ENCODE measurements at places on chromosomes 12 and 14.

DNA sequence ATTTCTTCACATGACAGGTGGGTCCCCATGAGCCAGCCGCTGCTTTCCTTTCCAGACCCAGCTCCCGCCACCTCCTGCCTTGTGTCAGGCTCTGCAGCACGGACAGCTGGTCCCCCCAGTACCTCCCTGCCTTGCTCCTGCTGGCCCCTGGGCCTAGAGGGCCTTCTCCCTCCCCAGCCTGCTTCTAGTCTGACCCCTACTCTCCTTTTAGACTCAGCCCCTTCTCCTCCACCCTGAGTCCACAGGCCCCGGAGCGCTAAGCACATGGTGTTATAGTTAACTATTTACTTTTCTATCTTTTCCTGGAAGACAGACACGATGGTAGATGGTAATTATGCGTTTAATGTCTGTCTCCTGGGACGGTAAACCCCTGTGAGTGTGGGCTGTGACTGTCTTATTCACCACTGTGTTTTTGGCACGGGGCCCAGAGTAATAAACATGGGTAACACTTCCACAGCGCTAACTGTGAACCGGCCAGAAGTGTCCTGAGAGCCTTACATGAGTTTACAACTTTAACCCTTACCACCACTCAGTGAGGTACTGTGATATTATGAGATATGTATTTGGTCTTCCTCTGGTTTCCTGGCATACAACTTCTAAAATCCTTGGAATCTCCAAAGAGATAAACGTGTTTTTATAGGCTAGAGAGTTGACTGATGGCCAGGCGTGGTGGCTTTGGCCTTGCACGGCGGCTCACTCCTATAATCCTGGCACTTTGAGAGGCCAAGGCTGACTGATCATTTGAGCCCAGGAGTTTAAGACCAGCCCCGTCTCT is 41.2 kb downstream of the DGLUCY start:
- DNase-seq, result no peak

DNA sequence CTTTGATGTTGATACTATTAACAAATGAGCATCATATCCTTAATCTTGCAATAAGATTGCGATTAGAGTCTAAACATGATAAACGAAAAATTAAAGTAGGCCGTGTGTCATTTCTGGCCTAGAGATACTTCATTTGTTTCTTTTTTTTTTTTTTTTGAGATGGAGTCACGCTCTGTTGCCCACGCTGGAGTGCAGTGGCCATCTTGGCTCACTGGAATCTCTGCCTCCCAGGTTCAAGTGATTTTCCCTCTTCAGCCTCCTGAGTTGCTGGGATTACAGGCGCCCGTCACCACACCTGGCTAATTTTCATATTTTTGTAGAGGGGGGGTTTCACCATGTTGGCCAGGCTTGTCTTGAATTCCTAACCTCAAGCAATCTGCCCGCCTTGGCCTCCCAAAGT is 446.9 kb downstream of the PCNX1 start:
- no peak for DNase-seq

DNA sequence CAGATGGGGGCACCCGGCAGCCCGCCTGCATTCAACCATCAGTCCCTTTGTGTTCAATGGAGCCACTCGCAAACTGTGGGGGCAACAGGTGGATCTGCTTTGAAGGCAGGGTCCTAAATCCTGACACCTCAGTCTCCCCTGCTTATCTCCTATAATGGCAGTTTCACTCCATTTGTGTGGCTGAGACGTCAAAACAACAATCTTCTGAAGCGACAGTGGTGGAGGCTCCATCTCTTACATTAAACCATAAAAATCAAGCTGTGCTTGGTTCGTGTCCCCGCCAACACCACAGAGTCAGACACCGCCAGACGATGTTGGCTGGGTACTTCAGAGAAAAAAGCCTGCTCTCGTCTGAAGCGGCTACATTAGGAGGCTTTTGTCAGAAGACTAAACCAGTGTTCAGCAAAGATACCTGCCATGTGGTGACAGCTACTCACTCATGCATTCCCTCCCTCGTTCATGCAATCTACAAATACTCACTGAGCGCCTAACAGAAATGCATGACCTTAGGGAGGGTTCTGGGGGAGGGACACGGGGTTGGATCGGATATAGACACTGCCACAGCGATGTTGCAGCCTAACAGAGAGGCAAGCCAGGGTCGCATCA is 253.9 kb downstream of the FOXN3 start:
- no peak for DNase-seq

DNA sequence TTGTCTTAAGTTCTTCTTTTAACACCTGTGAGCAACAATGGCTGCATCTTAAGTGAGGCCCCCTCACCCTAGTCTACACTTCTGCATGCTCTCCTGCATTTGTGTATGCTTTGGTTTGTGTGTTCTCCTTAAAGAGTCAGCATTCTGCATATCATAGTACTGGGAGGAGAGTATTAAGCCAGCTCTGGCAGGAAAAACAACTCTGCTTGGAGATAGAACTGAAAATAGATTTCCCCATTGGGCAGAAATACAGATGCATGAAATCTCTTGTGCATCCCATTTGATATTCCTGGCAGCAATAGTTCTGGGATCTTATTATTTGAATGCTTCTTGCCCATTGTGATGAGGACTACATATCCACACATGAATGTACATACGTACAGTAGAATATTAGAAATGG is 70.6 kb upstream of the PRICKLE1 start:
- no peak for DNase-seq

GRCh38 chr12:82687021-82688011 is 610 bp downstream of the TMTC2 start:
- peak; percentile 52 for DNase-seq

DNA sequence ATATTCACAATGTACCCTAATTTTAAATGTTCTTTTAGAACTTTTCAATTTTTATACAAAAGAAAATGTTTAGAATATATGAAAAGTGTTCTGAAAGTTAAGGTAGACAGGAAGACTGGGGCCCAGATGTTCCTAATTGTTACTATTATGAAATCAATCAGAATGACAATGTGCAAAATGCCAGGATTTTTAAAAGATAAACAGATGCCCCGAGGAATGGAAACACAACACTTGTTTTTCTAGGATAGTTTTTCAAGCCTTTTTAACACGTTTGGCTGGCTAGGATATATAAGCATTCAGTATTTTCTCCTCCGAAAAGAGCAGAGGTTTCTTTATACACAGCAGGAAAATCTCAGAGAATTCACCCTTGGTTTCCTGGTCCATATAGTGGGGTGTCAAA is 106.8 kb downstream of the ESR2 start:
- DNase-seq, result no peak

DNA sequence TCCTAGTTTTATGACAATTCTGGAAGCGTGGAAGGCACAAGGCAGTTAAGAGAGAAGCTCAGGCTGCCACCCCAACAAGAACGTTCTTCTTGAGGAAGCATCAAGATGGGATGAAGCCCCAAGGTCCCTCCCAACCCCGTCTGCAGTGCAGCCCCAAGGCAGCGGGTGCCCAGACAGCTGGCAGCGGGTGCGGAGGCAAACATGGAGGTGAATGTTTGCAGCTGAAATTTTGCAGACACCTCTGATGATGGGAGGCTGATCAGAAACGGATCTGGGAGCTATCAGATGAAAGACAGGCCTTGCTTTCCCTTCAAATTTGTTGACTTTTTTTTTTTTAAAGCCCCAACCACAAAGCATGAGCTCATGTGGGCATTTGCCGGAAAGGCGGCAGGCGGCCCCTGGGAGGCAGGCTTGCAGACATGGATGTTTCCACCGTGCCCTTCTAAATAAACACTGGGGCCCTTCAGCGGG is 230.7 kb upstream of the RTL1 start:
- DNase-seq, result no peak

GRCh38 chr14:76163668-76164363 is 12.1 kb downstream of the GPATCH2L start:
- DNase-seq, result no peak

GRCh38 chr14:23722675-23723074 is 86.5 kb downstream of the DHRS2 start:
- DNase-seq, result no peak
